Vagina (tissue), 2 donors: ENCODE measurements at places on chromosomes 13 and 19.

GRCh38 chr19:44712864-44713515 lies 14.0 kb downstream of the CEACAM16 start:
- DNase-seq = no peak

GRCh38 chr19:42032431-42032830 lies 37.6 kb downstream of the GRIK5 start:
- DNase-seq = no peak

GRCh38 chr13:99067159-99067985 lies 89.5 kb upstream of the DOCK9 start:
- DNase-seq = peak; percentile 61

DNA sequence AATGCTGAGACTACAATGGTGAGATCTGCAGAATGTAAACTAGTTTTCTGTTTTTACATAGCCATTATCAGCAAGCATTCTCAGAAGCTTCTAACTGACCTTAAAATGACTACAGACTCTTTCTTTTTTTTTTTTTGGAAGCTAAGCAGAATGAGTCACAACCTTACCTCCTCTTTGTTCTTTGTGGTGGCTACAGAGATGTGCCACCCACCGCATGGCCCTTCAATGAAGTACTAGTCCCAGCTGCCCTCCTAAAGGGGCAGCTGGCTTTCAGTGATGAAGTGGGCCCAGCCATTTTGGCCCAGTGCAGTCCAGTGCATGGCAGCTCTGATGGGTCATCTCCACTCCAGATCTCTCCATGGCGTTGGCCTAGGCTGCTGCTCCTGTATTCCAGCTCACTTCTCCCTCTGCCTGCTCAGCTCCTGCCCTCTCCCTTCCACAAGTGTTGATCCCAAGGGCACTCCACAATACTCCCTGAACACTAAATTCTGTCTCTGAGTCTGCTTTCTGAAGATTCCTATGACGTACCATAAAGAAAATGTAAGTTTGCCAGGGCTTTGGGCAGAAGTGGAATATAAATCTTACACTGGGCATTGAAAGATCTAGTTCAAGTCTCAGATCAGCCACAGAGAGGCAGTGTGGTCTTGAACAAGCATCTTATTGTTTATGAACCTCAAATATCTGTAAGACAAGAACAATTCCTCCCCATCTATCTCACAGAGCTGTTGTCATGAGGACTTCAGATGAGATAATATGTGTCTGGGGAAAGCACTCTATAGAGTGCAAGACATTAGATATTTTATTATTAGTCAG lies 85.6 kb downstream of the RXFP2 start:
- DNase-seq = no peak

- DNase-seq = no peak
These were observed 3.6 kb downstream of the GTPBP3 start for GRCh38 chr19:17340871-17341357.

- DNase-seq = no peak
These were observed 137.3 kb upstream of the FNDC3A start for GRCh38 chr13:48838193-48838973.

DNA sequence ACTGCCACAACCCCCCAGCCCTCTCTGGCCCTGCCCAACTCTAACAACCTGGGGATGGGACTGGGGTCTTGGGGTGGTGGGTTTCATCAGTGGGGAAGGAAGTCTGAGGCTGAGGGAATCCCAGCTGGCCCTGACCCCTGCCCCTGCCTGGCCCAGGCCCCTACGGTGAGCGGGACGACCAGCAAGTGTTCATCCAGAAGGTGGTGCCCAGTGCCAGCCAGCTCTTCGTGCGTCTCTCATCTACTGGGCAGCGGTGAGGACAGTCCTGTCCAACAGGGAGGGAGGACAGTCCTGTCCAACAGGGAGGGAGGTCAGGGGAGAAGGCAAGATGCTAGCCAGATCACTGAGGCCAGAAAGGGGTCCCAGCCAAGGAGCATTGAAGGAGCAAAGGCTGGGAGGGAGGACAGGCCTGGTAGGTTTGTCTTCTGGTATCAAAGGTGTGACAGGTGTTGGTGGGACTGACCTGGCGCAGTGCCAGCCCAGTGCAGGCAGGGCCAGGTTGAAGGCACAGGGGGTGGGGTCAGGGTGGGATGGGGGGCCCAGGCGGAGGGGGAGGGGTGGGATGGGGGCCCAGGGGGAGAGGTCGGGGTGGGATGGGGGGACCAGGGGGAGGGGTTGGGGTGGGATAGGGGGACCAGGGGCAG lies 12.1 kb upstream of the LTBP4 start:
- no peak for DNase-seq

GRCh38 chr13:20894245-20894644 lies 8.3 kb downstream of the XPO4 start:
- DNase-seq = no peak

GRCh38 chr13:24648983-24649687 lies 31.1 kb upstream of the ATP12A start:
- no peak for DNase-seq

- DNase-seq = no peak
These were observed 58.7 kb downstream of the IER2 start for GRCh38 chr19:13208672-13209483.

GRCh38 chr19:29040951-29041350 lies 172.0 kb downstream of the UQCRFS1 start:
- no peak for DNase-seq

DNA sequence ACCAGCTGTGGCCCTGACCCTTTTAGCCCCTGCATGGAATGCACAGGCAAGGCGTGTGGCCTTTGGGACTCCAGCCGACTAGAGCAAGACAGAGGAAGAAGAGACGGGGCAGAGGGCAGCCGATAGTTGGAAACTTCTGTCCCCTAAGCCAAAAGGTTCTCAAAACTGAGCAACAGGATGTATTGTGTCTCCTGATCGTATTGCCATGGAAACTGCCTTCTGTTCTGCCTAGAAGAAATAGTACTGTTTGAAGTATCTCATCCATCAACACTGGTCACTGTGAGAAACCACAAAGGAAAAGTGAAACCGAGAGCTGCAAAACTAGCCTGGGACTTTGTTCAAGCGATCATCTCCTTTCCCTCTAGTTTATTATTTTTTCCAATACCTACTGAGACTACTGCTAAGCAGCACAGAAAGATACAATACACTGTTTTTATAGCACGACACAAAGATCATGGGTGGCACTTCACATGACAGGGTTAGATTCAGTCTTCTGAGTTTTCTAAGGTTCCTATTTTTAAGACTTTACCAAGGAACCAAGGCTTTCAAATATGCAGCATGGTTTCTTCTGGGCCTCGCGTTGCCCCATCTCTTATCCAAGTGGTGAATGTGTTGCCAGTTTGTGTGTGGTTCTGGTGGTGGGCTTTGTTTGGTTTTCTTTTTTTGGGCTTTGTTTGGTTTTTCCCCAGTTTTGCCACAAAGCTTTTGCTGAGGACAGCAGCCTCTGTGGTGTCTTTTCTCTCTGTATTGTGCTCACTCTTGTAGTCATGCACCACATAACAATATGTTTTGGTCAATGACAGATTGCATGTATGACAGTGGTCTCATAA lies 49.3 kb upstream of the GPR183 start:
- no peak for DNase-seq

- no peak for DNase-seq
These were observed 186.9 kb downstream of the DIAPH3 start for GRCh38 chr13:59976856-59977255.

DNA sequence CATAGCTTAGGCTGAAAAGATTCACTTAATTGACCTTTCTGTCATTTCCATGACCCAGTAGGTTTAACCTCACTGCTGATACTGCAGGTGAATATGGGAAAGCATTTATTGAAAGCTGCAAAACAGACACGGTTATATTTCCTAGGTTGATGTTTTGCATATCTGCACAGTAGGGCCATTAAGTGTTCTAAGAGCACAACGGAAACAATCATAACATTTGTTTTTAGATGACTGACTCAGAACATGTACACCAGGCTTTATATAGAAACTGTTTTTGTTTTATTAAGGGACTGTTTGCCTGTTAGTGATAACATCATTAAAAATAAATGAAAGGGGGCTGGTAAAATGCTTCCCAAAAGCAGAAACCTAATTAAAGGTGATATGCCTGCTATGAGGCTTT lies 367.8 kb downstream of the DACH1 start:
- no peak for DNase-seq

DNA sequence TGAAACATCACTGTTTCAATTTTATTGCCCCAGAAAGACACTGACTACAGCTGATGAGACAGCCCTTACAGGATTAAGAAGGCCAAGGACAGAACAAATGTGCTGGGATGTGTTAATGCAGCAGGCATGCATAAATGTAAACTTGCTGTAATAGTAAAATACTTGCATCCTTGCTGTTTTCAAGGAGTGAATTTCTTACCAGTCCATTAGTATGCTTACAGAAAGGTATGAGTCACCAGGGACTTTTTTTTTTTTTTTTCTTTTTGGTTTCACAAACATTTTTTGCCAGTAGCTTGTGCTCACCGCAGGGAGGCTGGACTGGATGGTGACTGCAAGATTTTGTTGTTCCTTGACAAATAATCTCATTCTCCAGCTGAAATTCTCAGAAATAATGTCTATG lies 55.1 kb downstream of the GPR180 start:
- no peak for DNase-seq

GRCh38 chr13:20803180-20803965 lies 29.6 kb upstream of the EEF1AKMT1 start:
- DNase-seq = no peak

GRCh38 chr13:102020611-102021216 lies 381.1 kb downstream of the FGF14 start:
- no peak for DNase-seq
